ENCODE measurements at places on chromosomes 6 and 20. TPM values are rescaled to one million over a fixed set of nuclear protein-coding genes. Genes with fewer than 3 reads are reported as not detected.

RIPOR3 gene
- 6.4 TPM for polyA plus RNA-seq

CST7 gene
- polyA plus RNA-seq, result 0.51 TPM

PROKR2 gene
- not detected for polyA plus RNA-seq

TAGAP gene
- polyA plus RNA-seq, result 0.98 TPM

SLC17A9 gene
- 0.95 TPM for polyA plus RNA-seq

KIF6 gene
- polyA plus RNA-seq, result 4.4 TPM

OOEP gene
- not detected for polyA plus RNA-seq

PPP1R16B gene
- 7.5 TPM for polyA plus RNA-seq

LY6G6D gene
- not detected for polyA plus RNA-seq

GRCh38 chr6:7526755-7527154 is 14.7 kb upstream of the DSP start:
- DNase-seq, result no peak

DNA sequence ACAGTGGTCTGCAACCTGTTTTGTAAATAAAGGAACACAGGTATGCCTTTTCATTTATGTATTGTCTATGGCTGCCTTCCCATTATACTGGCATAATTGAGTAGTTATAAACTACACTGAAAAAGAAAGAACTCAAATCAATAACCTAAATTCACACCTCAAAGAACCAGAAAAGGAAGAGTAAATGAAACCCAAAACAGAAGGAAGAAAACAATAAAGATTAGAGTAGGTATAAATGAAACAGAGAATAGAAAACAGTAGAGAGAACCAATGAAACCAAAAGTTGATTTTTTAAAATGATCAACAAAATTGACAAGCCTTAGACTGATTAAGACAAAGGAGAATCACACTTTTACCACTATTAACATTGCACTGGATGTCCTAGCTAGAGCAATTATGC is 34.7 kb downstream of the FAM184A start:
- no peak for DNase-seq

DNA sequence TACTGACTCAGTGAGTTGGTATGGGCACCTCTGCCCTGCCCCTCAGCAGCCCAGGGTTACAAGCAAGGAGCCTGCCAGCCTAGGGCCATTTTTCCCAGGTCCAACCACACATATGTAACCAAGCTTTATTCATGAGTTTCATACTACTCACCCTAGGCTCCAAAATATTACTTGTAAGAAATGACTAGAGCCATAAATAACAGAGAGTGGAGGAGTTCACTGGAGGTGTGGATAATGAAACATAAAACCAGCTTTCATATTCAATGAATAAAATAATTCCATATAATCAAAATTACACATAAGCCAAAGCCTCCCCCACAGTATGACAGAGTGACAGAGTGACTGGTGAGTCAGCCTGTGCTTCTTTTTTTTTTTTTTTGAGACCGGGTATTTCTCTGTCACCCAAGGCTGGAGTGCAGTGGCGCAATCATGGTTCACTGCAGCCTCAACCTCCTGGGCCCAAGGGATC is 229.8 kb upstream of the SASH1 start:
- DNase-seq, result no peak

DNA sequence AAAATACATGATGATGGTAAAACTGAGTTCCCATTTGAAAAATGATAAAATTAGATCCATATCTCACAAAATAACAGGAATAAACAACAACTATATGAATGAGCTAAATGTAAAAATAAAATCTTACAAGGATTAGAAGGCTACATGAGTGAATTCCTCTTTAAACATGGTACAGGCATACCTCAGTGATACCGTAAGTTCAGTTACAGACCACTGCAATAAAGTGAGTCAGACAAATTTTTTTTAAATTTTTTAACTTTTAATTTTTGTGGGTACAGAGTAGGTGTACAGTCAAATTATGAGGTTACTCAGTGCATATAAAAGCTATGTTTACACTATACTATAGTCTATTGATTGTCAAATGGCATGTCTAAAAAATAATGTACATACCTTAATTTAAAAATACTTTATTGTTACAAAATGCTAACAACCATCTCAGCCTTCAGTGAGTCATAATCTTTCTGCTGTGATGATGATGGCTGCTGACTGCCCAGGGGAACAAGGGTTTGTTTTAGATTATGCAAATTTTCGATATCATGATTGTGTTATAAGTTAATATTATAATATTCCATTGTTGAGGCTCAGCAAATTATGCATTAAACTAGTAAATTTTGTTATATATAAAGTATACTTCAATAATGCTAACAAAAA is 222.8 kb upstream of the RUNX2 start:
- no peak for DNase-seq

DNA sequence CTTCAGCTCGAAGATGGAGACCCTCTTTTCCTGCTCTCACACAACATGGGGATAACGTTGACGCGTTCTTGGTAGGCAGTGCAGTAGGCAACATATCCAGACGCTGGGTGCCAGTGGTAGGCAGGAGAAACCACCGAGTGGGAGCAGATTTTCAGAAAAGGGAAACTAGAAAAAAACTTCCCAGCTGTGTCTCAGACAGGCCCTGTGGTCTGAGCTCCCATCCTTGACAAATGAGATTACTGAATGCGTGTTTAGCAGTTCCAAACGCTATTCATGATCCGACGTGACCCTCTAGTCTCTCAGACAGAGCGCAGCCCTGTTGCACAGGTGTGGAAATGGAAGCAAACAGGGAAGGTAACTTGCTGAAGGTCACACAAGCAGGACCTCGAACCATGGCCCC is 83.9 kb upstream of the DUSP22 start:
- no peak for DNase-seq

DNA sequence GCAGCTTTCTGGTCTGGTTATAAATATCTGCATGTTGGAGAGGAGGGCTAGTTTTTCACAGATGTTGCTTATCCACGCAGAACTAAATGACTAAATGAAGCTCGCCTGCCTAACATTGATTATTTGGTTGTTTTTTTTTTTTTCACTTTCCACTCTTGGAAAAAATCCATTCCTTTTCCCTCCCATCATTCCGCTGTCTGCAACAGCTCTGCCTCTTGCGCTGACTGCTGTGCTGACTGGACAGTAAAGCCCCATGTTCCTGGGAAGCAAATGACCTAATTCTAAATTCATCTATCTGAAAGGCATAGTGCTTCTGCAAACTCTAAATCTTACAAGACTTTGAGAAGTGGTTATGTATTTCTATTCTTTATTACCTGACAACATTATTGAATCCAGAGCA is 255.5 kb upstream of the PLN start:
- no peak for DNase-seq

DNA sequence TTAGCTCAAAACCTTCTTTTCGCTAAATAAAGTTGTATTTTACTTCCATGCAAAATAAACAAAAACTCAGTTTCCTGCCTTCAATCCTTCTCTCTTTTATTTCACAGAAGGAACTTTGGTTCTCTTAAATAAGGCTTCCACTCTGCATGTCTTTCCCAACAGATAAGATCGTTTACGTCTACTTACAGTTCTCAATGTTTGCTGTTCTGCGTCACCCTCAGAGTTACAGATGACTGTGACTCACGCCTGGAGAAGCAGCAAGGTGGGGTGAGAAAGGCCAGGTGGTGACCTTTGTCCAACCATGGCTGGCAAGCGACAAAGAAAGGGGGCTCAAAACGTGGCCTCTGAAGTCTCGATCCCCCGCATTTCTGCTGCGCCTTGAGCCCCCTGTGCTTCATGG is 51.4 kb upstream of the RPS6KA2 start:
- no peak for DNase-seq

GRCh38 chr6:126280287-126280686 is 59.6 kb upstream of the CENPW start:
- no peak for DNase-seq

- DNase-seq, result no peak
These were observed 46.8 kb downstream of the EPM2A start for GRCh38 chr6:145688493-145688905.

DNA sequence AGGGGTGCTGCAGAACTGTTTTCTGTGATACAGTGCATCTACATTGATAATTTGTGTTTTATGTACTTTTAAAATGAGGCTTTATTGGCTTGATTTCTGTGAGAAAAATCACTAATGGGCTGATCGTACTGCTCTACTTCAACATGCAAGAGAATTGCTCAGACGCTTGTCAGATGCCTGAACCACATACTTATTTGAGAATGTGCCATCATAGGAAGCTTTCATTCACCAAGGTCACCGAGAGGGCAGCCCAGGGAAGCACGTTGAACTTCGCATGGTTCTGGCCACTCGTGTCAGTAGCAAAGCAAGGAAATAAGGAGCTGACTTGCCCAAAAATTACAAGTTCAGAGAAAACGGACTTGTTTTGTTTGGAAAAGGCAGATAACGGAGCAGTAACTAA is 168.5 kb upstream of the AKAP12 start:
- no peak for DNase-seq

DNA sequence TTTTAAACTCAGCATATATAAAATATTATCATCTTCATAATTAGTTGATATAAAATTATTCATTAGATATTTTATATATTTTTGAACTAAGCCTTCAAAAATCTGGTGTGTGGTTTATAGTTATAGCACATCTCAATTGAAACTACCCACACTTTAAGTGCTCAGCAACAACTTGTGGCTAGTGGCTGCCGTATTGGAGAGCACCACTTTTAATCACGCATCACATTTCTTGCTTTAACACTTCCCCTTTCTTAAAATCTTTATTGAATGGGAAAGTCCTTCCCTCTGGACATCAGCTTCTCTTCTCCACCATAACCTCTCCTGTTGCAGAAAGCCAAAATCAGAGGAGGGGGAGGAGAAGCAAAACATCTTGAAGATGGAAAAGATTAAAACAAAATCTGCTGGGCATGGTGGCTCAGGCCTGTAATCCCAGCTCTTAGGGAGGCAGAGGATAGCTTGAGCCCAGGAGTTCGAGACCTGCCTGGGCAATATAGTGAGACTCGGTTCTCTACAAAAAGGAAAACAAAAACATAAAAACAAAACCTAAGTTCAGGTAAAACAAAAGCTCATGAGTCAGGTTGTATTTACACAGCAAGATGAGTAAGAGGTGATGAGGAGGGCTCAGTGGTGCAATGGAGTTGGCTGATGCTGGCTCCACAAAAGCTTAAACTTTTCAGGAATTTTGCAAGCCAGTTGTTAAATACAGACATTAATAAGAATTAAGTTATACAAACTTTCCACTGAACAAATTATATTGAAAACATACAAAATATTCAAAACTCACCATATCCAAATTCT is 237.0 kb upstream of the SUPT3H start:
- no peak for DNase-seq

DNA sequence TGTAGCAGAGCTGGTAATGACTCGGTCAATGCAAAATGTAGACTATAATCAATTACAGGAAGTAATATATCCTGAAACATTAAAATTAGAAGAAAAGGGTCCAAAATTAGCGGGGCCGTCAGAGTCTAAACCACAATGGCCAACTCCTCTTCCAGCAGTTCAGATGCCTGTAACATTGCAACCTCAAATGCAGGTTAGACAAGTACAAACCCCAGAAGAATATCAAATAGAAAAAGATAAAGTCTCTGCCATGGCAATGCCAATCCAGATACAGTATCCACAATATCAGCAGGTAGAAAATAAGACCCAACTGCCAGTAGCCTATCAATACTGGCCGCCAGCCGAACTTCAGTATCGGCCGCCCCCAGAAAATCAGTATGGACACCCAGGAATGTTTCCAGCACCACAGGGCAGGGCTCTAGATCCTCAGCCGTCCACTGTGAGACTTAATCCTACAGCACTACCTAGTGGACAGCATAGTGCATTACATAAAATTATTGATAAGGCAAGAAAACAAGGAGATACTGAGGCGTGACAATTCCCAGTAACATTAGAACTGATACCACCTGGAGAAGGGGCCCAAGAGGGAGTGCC is 158.4 kb downstream of the GPX5 start:
- no peak for DNase-seq

DNA sequence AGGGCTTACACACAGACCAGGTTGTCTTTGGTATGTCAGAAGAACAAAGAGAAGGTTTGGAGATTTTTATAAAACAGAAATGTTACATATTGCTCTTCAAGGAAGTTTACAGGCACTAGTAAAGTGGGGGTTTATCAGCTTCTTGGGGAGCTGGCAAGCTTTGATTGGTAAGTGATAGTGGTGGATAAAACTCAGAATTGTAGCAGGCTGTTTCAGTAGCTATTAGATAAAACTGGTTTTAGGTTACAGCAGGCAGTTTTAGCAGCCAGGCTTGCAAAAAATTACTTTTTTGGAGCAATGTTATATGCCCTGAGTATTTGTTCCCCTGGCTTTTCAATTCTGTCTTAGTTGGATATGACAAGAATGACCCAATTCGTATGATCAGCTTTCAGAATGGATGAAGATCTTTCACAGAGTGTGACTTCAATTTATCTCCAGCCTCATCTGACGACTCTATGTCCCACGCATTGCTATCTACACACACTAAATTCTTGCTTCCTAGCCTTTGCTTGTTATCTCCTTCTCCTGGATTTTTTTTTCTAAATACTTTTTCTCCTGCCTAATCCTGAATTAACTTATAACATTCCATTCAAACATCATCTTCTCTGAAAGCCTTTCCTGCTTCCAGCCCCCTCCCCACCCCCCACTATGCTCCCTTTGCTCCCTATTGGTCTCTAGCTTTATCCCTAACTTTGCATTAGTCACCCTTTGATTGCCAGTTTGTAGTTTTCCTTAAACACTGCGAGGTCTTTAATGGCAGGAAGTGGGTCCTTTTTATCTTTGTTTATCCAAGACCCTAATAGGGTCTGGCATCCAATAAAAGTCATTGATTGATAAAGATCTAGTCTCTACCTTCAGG is 1.0 kb upstream of the TOMM34 start:
- no peak for DNase-seq

DNA sequence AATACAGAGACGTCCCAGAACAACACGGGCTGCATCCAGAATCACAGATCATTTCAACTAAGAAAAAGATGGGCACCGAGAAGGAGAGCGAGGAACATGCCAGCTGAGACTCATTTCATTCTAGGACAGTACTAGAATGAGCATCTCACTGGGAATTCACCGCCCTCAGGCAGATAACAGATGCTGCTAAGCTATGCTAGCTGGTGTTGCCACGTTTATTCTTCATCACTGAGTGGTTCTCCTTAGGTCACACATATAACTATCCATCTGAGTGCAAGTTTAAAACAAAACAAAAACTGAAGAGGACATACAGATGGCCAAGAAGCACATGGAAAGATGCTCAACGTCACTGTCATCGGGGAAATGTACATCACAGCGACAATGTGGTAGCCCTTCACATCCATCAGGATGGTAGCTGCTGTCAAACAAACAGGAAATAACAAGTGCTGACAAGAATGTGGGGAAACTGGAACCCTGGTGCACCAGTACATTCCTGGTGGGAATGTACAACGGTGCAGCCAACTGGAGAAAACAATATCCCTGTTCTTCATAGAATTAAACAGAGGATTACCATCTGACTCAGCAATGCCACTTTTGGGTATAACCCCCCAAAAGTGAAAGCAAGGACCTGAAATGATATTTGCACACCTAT is 97.6 kb downstream of the SLC22A23 start:
- DNase-seq, result no peak

All from right renal cortex interstitium (tissue), 3 donors.